ENCODE measurements at places on chromosomes 5 and 9.
A peak's percentile ranks its signal among the peaks of the same experiment; 100 is the strongest.

DNA sequence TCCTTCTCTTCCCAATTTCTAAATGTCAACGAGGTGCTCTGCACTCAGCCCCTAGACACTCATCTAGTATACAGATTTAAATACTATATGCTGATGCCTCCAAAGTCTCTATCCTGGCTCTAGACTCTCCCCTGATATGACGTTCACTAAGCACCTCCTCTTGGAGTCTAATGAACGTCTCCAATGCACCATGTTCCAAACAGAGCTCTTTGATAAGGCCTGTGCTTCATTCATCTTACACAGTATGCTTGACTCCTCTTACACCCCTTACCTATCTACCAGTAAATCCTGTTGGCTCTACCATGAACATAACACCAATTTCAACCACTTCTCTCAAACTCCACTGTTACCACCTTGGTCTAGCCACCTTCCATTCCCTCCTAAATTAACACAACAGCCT, 25.7 kb downstream of the OXCT1 start:
- no peak for DNase-seq

DNA sequence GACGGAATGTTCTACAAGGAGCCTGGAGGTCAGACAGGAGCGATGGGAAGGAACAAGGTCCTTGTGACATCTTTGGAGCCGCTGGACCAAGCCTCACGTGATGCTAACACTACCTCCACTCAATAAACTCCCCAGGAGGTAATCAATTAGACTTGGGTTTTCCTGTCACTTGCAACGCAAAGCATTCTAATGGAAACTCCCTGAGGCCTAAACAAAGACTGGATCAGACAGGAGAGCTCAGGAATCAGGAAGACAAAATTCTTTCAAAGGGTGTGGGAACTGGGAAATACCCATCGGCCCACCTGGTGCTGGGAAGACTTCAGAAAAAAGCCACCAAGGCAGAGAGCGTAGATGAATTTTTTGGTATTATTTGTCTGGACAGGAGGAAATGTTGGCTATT, 22.3 kb upstream of the UNC5A start:
- no peak for DNase-seq

GRCh38 chr9:6884101-6884500, 126.3 kb downstream of the KDM4C start:
- DNase-seq = no peak

DNA sequence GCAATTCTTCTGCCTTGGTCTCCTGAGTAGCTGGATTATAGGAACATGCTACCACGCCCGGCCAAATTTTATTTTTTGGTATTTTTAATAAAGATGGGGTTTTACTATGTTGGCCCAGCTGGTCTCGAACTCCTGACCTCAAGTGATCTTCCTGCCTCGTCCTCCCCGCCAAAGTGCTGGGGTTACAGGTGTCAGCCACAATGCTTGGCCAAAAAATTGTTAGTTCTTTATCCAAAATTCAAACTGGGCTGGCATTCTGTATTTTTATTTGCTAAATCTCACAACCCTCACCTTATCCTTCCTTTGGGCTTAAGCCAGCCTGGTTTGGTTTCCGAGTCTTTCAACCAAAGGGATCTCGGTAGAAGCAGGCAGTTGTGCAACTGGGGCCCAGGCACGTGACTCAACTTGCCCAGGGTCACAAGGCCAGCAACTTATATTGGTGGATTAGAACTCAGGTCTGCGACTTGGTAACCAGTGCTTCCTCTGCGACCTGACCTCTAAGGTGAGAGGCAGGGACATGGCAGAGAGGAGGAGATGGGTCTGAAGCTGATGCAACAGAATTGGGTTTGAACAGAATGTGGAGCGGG, 26.5 kb upstream of the BOD1 start:
- no peak for DNase-seq

DNA sequence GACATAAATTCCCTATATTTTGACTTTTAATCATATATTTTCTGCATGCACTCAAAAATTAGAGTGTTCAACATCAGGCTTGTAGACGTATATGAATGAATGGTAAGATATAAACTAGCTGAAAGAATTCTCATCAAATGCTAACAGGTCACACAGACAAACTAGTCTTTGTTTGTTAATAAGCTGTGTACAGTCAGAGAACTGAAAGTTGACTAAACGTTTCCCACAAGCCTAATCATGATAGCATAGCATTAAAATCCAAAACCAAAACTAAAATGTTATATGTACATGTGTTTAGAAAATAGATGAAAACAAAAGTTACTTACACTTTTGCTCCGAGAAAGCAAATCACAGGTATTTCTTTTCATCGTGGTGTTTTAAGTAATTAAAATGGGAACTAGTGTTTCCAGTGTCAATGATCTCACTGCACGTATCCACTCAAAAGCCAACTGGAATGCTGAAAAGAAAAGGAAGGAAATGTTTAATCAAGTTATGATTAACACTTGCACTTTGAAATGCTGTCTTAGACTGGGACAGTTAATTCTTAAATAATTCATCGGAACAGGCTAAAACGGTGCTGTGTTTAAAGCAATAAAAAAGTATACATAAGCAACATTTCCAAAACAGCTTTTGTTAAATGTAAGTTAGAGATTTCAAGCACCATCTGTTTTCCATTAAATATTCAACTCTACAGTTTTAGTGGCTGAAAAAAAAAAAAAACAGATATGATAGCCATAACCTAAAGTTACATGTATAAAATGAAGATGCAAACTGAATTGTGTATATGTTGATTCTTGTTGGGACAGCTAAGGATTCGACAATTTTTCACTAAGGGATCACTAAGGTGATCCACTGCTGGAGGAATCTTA, 291.9 kb upstream of the PDE4D start:
- DNase-seq = no peak

GRCh38 chr9:93674580-93675335, 98.4 kb downstream of the PHF2 start:
- peak; percentile 0 for DNase-seq

GRCh38 chr9:19498015-19498414, 89.2 kb downstream of the ACER2 start:
- no peak for DNase-seq

- no peak for DNase-seq
Observed at GRCh38 chr5:41335596-41336181, 122.4 kb upstream of the C6 start.

DNA sequence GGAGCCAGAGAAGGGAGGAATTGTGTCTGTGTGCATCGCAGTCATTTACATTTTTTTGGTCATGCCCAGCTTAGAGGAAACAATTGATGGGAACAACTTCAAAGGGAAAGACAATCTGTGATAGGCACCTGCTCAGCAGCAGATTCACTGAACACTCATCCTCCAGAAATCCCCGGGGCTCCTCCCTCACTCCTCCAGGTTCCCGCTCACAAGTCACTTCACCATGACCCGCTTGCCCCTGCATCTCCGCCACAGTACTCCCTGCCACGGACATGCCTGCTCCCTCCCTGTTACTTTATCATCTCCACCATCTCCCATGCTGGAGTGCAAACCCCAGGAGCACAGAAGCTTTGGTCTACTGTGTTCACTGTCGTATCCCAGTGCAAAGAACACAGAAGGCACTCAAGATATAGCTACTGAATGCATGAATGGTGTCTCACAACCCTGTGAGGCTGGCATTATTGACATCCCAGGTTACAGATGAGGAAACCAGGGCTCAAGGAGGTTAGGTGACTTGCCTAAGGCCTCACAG, 16.2 kb downstream of the LHX6 start:
- no peak for DNase-seq

DNA sequence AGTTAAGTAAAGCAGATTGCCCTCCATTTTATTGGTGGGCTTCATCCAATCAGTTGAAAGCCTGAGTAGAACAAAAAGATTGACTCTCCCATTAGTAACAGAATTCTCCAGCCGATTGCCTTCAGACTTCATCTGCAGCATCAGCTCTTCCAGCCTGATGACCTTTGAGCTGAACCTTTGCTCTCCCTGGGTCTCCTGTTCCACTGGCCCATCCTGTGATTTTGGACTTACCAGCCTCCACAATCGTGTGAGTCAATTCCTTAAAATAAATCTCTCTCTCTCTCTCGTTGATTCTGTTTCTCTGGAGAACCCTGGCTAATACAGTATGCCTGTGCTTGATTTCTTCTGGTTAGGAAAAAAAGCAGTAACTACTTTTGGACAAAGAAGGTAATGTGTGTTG, 121.9 kb downstream of the OSTF1 start:
- DNase-seq = no peak

- DNase-seq = no peak
Observed at GRCh38 chr5:15074651-15075050, 203.1 kb upstream of the ANKH start.

DNA sequence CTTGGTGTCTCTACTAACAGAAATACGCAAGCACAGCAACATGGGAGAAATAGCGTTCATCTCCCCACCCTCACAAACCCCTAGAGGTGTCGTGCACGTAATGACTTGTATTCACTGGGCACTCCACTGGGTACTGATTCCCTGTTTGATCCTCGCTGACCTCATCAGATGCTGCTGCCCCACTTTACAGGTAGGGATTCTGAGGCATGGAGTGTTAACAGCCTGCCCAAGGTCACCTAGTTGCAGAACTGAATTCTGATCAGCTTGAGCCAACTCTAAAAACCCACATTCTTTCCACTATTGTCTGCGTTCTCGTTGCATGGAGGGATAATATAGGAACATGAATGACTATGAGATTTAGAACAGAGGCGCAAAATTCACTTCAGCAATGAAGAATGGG, 96.3 kb downstream of the TRIO start:
- DNase-seq = no peak

GRCh38 chr5:18749763-18750162, 1115.5 kb downstream of the TAF11L14 start:
- DNase-seq = no peak

- DNase-seq = no peak
Observed at GRCh38 chr5:110209401-110209800, 517.1 kb downstream of the TMEM232 start.

- DNase-seq = no peak
Observed at GRCh38 chr5:134086225-134086942, 28.1 kb upstream of the TCF7 start.

DNA sequence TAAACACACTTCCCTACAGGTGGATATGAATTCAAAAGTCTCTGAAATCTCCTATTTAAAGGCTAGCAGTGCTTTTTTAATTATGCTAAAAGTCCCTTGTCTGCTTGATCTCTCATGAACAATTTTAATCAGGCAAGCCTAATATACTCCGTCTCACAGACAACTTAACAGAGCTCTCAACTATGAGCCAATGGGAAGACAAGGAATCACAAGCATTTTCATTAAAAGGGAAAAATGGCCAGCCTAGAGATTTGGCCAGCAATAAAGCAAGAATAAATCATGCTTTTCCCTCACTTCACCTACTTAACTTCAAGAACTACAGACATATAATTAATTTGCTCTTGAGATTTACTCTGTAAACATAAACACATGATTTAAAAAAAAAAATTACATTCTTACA, 78.0 kb downstream of the RFX3 start:
- DNase-seq = no peak

DNA sequence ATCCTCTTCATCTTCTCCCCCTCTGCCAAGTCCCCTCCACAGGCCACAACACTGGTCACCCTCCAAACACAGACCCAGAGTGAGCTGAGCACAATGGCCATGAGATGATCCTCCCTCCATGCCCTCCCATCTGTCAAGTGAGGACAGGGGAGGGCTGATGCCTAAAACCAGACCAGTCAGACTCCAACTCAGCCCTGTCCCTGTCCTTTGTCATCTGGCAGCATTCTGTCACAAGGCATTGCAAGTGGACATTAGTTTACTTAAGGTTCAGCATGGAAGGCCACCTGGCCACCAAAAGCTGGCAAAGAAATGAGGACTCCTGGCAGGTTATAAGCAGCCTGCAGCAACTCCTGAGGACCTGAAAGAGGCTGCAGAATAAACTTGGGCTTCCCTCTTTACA, 136.2 kb upstream of the SLC30A5 start:
- DNase-seq = no peak

GRCh38 chr9:346111-346571, 131.5 kb downstream of the DOCK8 start:
- DNase-seq = no peak

GRCh38 chr5:141913560-141914198, 10.0 kb upstream of the DELE1 start:
- DNase-seq = no peak

GRCh38 chr9:137478613-137478961, 19.5 kb upstream of the NSMF start:
- DNase-seq = no peak

- no peak for DNase-seq
Observed at GRCh38 chr5:156476678-156477077, 149.7 kb downstream of the SGCD start.

DNA sequence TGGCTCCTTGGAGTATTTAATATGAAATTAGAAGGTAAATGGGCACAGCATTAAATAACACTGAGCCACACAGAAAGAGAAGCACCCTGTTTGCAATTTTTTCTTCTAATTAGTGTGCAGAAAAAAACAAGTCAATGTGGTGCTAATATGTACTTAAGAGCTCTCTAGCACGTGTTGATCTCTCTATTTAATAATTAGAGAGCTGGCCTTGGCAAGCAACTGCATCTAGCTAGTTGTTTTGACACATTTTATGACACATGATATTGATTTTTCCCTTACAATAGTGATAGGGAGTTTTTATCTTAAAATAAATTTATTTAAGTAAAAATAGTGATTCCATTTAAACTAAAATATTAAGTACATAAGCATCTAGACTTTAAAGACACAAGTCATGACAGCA, 54.5 kb upstream of the NUDT12 start:
- DNase-seq = no peak

DNA sequence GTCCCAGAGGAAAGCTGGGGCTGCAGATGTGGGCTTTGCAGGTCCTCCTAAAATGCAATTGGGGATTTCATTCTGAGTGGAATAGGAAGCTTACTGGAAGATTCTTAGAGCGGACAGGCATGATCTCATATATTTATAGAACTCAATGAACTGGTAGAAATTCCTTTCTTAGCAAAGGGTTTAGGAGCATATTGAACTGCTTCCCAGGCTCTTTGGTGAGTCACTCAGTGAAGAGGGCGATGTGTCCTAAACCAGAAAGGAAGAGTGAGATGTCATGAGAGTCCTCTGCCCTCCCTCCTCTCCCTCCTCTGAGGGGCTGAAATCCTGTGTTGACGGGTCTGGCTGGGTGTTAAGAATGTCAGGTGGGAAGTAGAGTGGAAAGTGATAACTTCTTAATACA, 26.3 kb upstream of the SEMA6A start:
- DNase-seq = no peak

DNA sequence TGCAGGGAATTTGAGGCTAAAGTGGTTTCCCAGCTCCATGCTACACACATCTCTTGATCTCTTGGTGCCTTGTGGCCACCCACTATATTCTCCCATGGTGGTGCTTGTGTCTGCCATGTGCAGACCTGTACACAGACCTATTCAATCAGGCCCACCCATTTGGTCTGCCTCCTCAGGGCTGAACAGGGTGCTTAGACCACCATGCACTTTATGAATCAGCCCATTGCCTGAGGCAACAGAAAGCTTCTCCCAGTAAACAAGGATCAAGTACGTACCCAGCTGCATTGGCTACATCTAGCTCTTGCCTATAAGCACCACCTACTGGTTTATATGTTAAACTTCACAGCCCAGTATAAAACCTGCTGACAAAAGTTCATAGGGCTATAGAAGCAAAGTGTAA, 664.3 kb upstream of the EDIL3 start:
- DNase-seq = no peak

- DNase-seq = no peak
Observed at GRCh38 chr5:116564756-116565490, 9.7 kb downstream of the SEMA6A start.

- no peak for DNase-seq
Observed at GRCh38 chr5:1549475-1550030, 25.8 kb upstream of the LPCAT1 start.
